ENCODE measurements at places on chromosomes 11 and 22.

GRCh38 chr22:19970479-19971275 lies 29.1 kb upstream of the TXNRD2 start:
- DNase-seq = no peak

- DNase-seq = no peak
Observed at GRCh38 chr11:7787239-7787638, 9.5 kb downstream of the OR5P2 start.

DNA sequence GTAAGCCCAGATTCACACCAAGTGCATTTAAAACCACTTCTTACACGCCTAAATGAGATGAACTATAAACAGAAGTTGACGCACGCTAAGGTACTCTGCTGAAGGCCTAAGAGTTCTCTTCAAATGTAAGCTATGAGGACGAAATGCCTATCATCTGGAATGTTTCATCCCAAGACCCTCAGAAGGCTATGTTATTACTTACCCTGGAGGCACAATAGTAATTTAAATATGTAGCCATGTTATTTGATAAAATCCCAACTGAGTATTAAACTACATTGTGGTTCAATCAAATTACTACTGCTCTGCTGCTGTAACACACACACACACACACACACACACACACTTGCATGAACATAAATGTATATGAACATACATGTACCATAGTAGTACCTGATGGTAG lies 47.6 kb downstream of the MAML2 start:
- no peak for DNase-seq

DNA sequence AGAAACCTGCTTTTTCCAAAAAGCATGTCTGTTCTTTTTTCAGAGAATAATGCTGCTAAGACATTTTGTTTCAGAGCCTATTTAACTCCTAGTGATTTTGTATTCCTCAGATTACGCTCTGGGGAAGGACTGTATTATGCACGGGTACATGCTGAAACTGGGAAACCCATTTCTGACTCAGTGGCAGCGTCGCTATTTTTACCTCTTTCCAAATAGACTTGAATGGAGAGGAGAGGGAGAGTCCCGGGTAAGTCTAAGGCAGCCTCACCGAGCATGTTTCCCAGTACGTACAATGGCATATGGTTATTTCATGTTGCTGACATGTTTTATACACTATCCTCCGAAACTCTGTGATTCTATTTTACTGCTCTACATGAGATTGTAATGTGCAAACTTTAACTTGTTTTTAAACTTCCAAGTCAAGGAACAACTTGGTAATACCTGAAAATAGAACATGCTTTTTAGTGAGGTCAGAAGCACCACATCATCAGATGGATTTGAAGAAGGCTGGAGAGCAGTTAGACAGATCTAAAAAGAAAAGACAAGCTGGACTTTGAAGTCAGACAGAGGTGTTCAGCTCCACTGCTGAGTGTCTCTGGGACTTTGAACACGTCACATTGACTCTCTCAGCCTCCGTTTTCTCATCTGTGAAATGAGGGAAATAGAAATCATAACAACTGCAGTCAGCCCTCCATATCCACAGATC lies 23.7 kb upstream of the MYO18B start:
- no peak for DNase-seq

- DNase-seq = no peak
Observed at GRCh38 chr11:77090046-77090372, 12.6 kb upstream of the OMP start.

- no peak for DNase-seq
Observed at GRCh38 chr11:61121917-61122316, 19.6 kb downstream of the CD5 start.

- no peak for DNase-seq
Observed at GRCh38 chr22:33896575-33897447, 23.5 kb downstream of the LARGE1 start.

DNA sequence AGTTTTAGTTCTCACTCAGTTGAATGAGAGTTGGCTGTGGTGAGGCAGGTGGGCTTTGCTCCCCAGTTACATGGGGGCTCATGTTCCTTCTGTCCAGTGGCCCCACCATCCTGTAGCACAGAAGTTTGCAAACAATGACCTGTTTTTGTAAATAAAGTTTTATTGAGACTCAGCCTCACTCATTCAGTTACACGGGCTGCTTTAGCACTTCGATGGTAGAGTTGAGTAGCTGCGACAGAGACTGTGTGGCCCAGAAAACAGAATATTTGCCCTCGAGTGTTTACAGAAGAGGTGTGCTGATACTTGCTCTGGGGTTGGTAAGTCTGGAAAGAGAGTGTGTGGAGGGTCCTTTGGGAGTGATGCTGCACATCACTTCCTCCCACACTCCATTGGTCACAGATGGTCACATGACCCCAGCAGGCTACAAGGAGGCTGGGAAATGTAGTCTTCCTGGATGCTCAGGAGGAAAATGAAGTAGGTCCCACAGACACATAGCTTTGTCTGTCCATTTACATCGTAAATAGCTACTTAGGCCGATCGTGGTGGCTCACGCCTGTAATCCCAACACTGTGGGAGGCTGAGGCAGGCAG lies 34.6 kb downstream of the IFT27 start:
- DNase-seq = no peak

DNA sequence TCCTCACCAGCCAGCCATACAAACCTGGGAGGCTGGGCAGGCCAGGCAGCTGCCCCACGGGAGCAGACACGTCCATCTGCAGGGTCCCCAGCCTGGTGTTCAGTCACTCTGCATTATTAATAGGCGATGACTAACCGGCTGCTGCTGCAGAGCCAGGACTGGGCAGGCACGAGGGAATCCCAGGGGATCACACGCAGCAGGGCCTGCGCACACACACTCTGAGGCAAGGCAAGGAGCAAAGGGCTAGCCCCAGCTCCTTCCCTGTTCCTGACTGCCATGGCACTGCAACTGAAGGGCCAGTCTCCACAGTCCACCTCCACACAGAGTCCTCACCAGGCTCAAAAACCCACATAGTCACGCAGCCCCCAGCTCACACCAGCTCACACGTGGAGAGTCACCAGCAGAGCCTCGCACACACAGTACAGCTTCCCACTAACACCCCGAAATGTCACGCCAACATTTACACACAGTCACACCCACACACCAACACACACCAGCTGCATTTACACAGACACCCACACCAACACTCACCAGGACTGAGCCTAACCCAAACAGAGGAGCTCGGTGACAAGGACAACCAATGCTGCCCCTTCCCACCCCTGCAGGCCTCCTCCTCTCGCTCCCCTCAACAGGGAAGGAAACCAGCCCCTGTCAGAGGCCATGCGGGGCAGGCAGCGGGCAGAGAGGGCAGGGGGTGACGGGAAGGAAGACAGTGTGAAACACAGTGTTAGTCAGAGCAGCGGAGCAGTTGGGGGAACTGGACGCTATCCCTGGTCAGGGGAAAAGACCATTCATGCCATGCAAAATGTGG lies 47.3 kb downstream of the NRXN2 start:
- DNase-seq = no peak

DNA sequence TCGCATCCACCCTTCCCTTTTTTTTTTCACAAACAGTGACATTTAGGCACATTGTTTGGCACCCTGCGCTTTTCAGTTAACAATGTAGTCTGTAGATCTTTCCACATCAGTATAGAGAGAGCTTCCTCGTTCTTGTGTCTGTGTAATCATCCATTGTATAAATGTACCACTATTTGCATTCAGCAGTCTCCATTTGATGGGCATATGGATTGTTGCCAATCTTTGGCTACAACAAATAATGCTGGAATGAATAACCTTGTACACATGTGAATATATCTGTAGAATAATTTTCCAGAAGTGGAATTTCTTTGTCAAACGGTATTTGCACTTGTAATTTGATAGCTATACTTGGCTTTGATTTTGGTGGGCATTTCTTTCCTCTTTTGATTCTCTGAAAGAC lies 17.1 kb downstream of the MPEG1 start:
- no peak for DNase-seq
